Nucleus accumbens (tissue), 56 donors: ENCODE measurements at places on chromosomes 13 and 19.

DNA sequence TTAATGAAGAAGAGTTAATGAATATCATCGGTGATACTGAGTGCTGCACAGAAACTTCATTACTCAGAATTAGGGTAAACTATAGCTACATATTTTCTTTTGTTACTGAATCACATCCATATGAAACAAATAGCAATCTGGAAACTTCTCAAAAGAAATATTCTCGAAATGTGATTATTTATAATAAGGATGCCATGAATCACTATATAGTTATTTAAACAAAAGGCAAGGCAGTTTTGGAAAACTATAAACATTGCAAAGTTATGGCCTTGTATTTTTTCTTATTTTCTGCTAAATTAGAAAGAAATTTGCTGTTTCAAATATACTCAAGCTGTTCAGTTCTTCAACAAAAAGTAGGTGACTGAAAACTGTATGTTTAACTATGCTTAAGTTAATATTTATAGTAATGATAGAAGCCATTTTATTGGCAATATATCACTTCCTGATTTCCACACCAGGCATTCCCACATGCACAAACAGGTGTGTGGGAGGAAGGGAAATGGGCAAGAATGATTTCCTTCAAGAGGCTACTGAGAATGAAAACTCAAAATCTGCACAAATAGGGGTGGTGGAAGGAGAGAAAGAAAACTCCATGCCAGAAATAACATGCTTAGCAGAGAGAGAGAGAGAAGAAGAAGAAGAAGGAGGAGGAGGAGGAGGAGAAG, 74.5 kb upstream of the FRY start:
- DNase-seq = no peak

GRCh38 chr19:55454787-55455243, 6.6 kb downstream of the ISOC2 start:
- DNase-seq = peak; percentile 21

GRCh38 chr13:80475718-80476117, 134.8 kb upstream of the SPRY2 start:
- no peak for DNase-seq

GRCh38 chr13:97308735-97309429, 86.7 kb downstream of the MBNL2 start:
- no peak for DNase-seq

DNA sequence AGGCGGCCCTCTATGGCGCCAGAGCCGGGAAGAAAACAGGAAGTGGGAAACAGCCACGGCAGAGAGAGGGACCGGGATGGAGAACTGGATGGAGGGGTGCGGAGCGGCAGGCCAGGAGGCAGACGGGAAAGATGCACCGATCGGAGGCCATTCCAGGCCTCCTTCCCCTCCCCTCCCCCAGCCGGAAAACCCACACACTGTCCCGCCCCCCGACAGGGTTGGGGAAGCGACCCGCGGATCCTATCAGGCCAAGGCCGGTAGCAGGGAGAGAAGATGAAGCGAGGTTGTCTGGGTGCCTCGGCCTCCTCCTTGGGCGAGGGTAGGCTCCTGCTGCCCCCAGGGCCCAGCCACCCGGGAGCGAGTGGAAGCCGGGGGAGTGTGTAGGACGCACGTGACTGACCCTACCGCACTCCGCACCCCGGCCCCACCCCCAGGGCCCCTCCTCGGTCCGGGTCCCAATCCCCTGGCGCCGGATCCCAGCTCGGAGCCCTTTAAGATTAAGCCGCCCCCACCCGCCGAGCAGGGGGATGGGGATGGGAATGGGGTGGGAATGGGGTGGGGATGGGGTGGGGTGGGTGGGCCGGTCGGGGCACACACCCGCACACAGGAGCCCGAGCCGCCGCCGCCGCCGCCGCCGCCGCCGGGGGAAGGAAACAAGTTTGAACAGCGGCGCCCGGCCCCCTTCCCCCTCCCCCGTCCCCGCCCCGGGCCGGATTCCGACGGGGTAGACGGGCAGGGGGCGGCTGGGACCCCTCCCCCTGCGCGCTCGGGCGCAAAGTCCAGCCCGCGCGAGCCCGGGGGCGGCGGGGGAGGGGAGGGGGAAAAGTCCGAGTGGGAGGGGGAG, 1.5 kb downstream of the ERF start:
- peak; percentile 53 for DNase-seq

DNA sequence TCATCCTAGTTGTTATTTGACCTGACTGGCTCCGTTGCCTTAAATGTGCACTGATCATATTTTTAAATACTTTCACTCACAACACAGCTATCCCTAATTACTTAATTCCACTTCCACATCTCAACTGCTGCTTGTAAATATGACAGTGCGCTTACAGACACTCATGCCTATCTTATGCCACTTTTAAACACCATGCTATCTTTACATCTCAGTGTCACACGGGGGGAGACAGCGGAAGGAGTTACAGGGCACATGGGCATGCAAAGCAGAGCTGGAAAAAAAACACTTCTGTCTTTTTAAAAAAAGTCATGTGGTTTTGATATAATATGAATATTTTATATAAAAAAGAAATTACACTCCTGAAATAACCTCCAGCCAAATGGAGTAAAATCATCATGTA, 44.1 kb downstream of the SMAD9 start:
- no peak for DNase-seq

GRCh38 chr19:46661735-46662592, 982 bp upstream of the DACT3 start:
- peak; percentile 72 for DNase-seq

DNA sequence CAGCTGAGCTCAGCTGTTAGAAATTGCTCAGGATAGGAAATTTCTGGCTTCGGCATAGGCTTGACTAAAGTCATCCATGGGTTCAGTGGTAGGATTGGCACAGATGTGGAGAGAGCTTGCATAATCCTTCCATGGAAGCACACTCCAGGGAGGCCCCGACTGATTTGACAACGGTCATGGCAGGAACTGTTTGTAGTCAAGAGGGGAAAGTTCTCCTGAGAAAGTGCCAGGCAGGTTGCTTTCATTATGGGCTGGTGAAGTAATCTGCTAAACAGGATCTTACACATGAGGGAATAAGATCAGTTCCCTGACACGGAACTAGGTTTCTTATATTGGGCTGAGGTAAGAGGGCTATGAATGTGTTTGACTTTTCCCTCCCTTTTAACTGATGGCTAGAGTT, 120.1 kb downstream of the RGCC start:
- DNase-seq = no peak

- no peak for DNase-seq
These were observed 108.2 kb upstream of the RNF113B start for GRCh38 chr13:98285317-98285716.

DNA sequence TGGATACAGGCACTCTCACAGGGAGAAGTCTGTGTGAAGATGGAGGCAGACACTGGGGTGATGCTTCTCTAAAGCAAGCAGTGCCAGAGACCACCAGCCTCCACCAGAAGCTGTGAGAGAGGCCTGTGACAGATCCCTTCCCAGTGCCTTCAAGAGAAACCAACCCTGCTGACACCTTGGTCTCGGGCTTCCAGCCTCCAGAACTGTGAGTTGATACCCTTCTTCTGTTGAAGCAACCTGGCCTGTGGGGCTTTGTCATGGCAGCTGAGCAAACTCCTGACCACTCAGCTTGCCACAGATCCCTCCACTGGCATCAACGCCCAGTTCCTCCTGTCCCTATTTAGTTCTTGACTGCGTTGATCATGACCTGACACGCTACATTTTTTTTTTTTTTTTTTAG, 29.0 kb downstream of the ELAVL1 start:
- DNase-seq = no peak

GRCh38 chr19:18049385-18049784, 37.3 kb downstream of the IL12RB1 start:
- DNase-seq = peak; percentile 20

- no peak for DNase-seq
These were observed 564.1 kb downstream of the DCT start for GRCh38 chr13:93915269-93915809.

DNA sequence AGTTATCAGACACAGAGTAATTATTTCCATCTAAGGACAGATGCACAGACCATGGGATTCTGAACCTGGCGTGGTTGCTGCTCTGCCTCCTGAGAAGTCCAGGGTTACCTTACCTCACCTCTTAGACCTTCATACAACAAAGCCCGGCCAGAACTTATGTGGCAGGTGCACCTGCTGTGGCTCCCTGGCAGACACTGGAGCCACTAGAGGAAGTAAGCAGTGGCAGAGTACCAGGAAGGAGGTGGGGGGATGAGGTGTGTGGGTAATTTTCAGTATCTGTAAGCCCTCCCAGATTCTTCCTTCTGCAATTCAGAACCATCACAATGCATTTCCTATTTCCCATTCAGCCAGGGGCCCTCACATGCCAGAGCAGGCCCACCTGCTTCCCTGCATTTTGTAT, 106.1 kb upstream of the DOCK9 start:
- DNase-seq = no peak

DNA sequence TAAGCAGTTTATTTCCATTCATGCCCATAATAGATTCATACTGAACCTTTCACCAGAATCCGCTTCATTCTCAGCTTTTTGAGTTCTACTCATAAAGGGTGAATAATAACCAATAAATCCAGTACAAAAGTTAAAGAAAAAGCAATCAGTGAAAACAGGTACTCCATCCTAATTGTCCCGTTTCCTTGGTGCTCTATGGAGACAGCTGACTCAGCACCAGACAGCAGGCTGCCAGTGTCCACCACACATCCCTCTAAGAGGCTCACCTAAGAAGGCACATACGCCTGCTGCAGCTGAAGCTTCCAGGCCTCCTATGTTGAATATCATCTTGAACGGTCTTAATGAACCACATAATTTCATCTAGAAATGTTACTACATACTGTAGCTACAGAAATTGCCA, 27.3 kb downstream of the MYO16 start:
- no peak for DNase-seq

GRCh38 chr19:12648088-12648487, 18.5 kb downstream of the MAN2B1 start:
- no peak for DNase-seq

GRCh38 chr19:18424890-18425514, 5.8 kb downstream of the SSBP4 start:
- DNase-seq = no peak

DNA sequence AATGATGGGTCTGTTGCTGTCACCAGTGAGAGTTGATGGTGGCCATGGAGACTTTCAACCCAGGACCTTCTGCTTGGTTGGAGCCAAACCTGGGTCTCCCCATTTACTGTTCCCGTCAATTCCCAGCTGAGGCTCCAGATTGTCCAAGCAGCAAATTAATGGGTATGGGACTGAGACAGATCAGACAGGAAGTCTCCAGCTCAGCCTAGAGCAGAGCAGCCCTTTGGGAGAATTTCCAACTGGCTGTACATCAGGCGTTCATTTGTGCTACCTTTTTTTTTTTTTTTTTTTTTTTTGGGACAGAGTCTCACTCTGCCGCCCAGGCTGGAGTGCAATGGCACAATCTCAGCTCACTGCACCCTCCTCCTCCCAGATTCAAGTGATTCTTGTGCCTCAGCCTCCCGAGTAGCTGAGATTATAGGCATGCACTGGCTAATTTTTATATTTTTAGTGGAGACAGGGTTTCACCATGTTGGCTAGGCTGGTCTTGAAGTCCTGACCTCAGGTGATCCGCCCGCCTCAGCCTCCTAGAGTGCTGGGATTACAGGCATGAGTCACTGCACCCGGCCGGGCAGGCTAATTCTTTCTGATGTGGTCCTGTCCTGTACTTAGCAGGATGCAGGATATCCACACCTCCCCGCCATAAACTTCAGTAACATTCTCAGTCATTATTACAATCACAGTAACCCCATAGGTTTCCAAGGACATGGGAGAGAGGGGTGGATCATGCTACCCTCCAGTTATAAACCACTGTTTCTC, 9.3 kb downstream of the MAP3K10 start:
- DNase-seq = no peak

DNA sequence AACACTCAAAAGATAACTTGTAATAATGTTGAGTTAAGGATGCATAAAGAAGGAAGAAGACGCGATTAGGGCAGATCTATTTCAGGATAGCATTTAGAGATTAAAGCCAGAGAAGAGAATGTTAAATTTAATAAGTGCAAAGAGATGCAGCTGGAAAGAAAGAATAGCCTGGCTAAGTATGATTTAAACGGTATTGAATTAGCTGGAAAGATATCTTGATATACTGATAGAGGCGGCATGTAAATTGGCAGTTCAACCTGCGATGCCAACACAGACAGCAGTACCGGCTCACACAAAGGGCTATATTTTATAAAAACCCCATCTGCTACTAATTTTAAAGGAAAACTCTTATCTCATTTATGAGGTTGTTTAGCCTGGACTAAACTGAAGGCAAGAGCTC, 121.4 kb downstream of the ENOX1 start:
- no peak for DNase-seq

- DNase-seq = no peak
These were observed 2.5 kb downstream of the SF3A2 start for GRCh38 chr19:2239173-2239572.

DNA sequence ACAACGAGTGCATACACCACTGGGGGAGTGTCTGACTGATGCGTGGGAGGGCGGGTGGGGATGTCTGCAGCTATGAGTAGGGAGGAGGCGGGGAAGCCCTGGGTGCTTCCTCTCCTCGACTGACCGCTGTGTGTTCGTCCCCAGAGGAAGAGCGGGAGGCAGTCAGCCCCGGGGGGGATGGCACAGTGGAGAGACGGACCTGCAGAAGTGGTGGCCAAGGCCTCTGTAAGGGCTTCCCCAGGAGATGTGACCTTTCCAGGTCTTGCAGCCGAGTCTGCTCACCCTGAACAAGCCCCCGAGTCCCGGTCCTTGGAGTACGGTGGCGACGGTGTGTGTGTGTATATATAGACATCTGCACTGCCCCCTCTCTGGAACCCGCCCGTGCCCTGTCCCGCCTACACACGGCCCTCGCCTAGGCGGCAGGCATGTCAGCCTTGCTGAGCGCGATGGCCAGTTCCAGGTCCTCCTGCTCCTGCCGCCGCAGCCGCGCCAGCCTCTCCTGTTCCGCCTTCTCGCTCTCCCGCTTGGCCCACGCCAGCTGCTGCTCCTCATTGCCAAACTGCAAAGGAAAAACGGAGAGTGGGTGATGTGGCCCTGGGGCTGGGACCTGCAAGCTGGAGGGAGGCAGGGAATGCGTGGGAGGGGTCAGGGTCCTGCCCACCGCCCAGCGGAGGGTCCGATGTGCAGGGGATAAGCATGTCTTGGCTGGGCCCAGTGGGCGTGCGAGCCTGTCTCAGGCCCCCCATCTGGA, 30.8 kb downstream of the KLF2 start:
- DNase-seq = no peak

- DNase-seq = no peak
These were observed 8.6 kb downstream of the SLC46A3 start for GRCh38 chr13:28710161-28710560.
